ENCODE measurements at places on chromosomes 2 and 18.

- DNase-seq = no peak
Measured at GRCh38 chr2:239112127-239112774, 264.4 kb downstream of the TWIST2 start.

DNA sequence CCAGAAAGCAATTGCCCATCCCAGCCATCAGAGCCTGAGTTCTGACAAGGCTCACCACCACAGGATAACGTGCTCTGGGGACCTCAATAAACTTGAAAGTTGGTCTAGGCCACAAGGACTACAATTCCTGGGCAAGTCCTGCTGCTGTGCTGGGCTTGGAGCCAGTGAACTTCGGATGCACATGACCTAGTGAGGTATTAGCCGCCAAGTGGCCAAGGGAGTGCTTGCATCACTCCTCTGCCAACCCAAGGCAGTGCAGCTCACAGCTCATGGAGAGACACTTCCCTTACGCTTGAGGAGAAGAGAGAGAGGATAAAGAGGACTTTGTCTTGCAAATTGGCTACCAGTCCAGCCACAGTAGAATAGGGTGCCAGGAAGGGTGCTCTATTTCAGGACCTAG is 219.6 kb downstream of the MBD2 start:
- DNase-seq = no peak

- no peak for DNase-seq
Measured at GRCh38 chr2:237524631-237525030, 37.6 kb downstream of the MLPH start.

DNA sequence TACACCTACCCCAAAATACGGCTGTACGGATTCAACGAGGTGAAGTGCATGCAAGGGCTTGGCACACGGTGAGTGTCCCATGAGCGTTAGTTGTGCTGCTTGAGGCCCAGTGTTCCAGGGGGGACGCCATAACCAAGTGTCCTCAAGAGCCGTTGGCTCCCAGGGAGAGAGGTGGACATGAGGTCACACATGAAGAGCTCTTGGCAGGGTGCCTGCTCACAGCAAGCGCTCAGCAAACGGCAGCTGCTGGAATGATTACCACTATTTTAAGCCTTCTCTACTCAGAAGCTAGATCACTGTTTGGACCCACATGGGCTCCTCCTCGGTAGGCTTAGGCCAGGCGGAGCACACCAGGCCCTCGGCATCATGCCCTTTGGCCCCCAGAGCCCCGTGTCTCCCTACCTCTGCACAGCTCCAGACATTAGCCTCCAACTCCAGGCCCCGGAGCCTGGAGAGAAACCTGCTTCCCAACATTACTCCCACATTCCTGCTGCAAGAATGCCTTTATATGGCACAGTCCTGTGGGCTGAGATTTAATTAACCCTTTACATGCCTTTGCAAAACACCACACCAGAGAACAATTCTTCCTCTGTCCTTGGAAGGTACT is 68.4 kb upstream of the PPP1CB start:
- DNase-seq = no peak

GRCh38 chr2:144288438-144288837 is 231.5 kb downstream of the ZEB2 start:
- no peak for DNase-seq
